Cortex of kidney (tissue), 1 donor: ENCODE measurements at places on chromosomes 11 and 22.

DNA sequence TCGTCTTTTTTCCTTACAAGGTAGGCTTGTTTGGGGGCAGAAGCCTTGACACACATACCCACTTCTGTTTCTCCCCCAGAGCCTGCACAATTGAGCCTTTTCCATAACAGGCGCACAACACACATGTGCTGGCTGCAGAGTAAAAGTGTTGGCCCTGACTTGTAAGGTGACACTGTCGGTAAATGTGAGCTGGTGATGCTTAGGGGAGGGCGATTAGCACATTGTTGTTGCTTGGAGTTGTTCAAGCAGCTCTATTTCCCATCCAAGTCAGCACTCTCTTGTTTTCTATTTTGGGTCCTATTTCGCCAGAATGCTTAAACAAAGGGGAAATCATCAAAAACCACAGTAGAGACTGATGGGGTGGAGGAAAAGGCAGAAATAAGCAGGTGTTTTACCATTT lies 51.9 kb upstream of the PTPRJ start:
- DNase-seq = no peak

- DNase-seq = no peak
These were observed 419.2 kb downstream of the AASDHPPT start for GRCh38 chr11:106496677-106497076.

DNA sequence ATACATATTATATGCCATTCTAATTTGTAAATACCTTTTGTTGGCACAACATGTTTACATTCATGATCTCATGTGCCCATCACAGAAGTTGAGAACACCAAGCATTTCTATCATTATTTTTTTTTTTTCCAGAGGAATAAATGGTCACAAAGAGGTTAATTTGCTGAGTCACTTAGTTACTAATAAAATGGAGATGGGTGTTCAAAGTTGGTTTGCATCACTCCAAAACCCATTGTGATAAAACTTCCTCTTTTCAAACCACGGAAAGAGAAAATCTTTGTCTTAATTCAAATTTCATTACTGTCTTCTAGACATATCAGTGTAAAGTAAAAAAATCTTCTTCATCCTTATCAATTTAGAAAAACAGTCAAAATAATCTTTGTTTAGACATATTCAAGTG lies 636.8 kb upstream of the CCDC179 start:
- DNase-seq = no peak

GRCh38 chr11:77346906-77347603 lies 45.6 kb upstream of the GDPD4 start:
- DNase-seq = no peak

DNA sequence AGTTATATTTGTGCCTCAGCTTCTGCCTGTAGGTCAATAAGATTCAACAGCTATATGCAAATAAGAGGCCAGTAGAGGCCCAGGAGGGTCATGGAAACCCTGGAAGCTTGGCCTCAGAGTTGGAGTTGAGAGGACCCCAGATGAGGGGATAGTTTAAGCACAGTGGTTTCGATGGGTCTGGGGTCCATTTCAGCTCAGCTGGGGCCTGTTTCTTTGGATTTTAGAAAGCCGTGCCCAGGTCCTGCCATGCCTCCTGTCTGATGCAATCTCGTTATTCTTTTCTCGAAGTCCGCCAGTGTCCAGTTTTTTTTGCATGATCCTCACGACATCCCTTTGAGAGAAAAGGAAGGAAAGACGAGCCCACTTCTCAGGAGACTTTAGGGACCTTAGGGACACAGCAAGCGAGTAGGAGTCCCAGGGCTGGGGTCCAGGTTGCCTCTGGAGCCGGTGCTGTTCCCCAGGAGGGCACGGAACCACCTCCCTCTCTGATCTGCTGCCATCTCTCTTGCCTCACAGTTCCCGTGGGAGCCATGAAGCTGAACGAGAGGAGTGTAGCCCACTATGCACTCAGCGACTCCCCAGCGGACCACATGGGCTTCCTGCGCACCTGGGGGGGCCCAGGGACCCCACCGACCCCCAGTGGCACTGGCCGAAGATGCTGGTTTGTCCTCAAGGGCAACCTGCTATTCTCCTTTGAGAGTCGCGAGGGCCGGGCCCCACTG lies 2.6 kb upstream of the SMDT1 start:
- no peak for DNase-seq

- DNase-seq = no peak
These were observed 816 bp downstream of the PDE3B start for GRCh38 chr11:14644226-14645014.
